Effector CD4-positive, alpha-beta T cell (primary cell): ENCODE measurements at places on chromosomes 1 and 21.

- DNase-seq = no peak
These were observed 24.8 kb downstream of the SYT14 start for GRCh38 chr1:209962856-209963255.

GRCh38 chr1:55522353-55522903 is 307.3 kb upstream of the USP24 start:
- DNase-seq = no peak

GRCh38 chr21:38012672-38013071 is 96.4 kb upstream of the KCNJ6 start:
- DNase-seq = no peak

- no peak for DNase-seq
These were observed 1470.7 kb upstream of the PRMT6 start for GRCh38 chr1:105585791-105586190.
